Cerebellar cortex (tissue), 1 donor: ENCODE measurements at places on chromosomes 12 and 14.

- no peak for DNase-seq
Observed at GRCh38 chr14:103130965-103131364, 7.7 kb downstream of the TNFAIP2 start.

- DNase-seq: no peak
Observed at GRCh38 chr12:120157678-120158077, 36.8 kb downstream of the GCN1 start.

DNA sequence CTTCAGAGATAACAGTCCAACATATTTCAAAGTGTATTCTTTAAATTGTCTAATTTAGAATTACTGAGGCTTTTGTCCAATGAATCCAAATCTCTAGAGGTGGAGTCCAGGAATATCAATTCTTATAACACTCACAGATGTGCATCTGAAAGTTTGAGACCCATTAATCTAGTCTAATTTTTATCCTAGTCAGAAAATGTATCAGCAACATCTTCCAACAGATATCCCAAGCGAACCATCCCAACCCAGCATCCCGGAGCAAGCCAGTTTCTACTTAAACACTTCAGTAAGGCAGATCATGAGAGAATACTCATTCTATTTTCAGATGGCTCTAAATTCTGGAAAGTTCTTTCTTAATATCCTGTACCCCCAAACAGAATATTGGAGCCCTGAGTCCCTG lies 113.5 kb downstream of the BBS10 start:
- no peak for DNase-seq

- no peak for DNase-seq
Observed at GRCh38 chr14:37320106-37320505, 122.4 kb downstream of the MIPOL1 start.

DNA sequence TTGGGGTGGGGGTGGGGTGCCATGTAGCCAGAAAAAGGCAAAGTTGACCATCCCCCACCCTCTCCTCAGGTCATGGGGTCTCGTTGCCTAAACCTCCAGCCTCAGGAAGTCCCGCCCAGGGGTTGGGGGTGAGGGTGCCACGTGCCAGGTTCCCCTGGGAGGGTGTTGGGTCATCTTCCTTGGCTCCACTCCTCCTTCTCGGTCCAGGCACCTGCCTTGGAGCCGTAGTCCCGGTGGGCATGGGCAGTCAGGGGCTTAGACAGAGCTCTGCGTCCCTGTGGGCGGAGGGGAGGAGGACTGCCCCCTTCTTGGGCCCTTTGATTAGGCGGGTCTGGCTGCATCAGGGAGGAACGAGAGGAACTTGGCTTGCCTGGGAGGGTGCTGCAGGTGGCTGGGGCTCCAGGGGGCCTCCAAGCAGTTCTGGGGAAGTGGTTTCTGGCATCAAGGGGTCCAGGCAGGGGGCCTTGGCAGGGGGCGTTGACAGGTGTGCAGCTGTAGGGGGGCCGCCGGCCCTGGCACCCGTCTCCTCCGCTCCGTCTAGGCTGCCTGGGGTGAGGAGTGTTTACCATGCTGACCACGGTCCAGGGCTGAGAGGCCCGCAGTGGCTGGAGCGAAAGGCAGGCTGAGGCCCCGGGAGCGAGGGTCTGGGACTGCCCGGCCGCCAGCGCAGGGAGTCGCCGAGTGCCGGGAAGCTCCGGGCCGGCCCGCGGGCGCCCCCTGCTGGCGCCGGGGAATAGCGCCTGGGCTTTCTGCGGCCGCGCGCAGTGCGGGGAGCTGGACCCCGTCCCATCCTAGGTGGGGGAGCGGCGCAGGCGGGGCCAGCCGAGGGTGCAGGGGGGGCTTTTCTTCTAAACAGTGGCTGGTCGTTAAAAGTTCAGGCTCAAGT lies 7.9 kb downstream of the SETD1B start:
- peak; percentile 72 for DNase-seq

DNA sequence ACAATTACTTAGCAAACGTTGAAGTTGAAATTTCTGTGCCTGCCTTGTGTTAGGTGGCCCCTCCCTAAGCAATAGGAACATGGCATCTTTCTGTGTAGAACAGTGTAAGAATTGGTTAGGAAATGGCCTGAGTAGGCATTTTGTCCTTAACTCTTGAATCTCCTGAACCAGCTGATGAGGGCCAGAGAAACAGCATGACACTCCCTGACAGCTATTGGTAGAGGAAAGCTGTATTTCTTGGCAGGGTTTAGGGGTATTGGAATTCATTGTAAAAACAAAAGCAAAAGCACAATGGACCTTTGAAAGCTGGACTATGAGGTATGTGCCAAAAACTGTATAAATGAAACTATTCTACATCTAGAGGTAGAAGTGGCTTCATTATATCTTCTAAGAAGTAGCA lies 40.6 kb upstream of the LRTM2 start:
- no peak for DNase-seq
